ENCODE measurements at places on chromosomes 7 and 10. TPM values are rescaled to one million over a fixed set of nuclear protein-coding genes. Genes with fewer than 3 reads are reported as not detected.
A peak's percentile ranks its signal among the peaks of the same experiment; 100 is the strongest.

The CALU gene
- 1,706 TPM for polyA plus RNA-seq

The DNAJB9 gene
- 33.8 TPM for polyA plus RNA-seq

The VWDE gene
- 0.05 TPM for polyA plus RNA-seq

The TNKS2 gene
- 14.4 TPM for polyA plus RNA-seq

The SDK1 gene
- polyA plus RNA-seq: not detected

The PRSS37 gene
- not detected for polyA plus RNA-seq

The VAX1 gene
- not detected for polyA plus RNA-seq

- DNase-seq: peak; percentile 79
Observed at GRCh38 chr7:26365077-26365900, 73.6 kb downstream of the SNX10 start.

DNA sequence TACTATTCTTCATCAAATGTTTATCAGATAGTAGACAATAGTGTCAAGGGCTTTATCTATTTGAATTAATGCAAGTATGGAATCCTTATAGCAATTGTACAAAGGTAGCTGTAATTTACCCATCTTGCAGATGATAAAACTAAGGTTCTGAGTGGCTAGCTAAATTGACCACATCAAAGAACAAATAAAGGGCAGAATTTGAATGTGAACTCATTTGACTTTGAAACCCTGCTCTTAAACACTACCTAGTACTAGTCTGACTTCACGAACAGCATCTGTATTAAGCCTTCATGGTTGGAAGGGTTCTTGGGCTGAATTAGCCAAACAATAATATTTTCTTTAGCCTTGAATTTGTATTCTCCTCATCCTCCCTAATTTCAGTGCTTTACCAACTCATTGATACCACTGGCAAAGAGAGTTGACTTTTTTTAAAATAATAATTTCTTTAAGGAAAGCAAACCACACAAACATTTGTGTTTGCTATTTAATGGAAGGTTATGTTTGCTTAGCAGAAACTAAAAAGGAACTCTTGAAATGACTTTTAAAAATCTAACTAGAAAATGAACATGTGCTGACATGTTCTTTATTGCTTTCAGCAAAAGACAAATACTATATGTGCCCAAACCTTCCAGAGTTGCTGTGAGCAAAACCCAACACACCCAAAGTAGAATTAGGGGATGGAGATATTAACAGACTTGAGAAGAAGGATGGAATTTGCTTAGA lies 322.6 kb downstream of the RNLS start:
- DNase-seq: no peak

DNA sequence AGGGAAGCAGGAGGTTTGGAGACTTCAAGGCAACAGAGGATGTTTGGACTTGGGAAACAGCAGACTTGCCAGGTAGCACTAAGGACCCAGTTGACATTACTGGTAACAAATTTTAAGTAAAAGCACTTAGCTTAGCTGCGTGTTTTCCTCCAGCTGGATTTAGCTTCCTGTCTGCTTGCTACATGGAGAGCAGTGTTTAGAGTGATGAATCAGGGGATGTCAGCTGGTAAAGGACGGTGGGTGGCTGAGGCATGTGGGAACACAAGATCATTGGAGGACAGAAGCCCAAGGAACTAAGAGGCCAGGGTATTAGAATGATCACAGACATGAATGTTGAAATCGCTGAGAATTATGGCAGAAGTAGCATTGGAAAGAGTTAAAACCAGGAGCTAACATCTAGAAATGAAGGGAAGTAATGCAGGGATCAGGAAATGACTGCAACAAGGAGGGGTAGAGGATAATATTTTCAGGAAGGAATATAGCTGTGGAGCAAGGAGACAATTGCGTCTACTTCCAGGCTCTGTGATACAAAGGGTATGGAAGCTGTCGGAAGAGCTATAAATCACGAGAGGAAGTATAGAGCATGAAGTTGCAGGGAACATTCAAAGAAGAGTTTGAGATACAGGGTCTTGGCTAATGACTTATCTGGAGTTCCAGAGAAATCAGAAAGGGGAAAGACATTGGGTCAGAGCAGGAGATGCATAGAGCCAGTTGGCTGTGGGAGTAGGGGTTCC lies 34.4 kb downstream of the CALD1 start:
- DNase-seq: peak; percentile 60

DNA sequence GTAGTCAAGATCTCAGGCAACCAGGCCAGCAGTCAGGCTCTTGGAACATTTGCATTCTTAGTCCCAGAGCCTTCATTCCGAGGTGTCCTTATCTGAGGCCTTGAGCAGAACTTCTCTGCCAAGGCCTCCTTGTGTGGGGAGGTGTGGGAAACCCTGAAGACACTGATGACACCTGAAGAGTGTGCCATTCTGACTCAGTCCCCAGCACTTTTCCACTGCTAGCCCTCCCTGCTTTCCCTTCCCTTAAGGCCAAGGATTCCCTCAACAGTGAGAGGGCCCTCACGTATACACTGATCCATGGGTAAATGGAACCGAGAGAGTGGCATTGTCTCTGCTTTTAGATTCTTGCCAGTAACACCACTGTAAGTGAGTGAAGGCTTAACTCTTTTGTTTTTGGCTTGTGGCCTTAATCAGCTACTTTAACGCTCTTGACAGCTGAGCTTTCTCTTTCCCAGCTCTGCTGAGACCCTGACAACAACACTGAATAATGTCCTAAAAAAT lies 30.3 kb downstream of the TRDMT1 start:
- DNase-seq: no peak

- no peak for DNase-seq
Observed at GRCh38 chr7:145134377-145134776, 298.5 kb upstream of the TPK1 start.

DNA sequence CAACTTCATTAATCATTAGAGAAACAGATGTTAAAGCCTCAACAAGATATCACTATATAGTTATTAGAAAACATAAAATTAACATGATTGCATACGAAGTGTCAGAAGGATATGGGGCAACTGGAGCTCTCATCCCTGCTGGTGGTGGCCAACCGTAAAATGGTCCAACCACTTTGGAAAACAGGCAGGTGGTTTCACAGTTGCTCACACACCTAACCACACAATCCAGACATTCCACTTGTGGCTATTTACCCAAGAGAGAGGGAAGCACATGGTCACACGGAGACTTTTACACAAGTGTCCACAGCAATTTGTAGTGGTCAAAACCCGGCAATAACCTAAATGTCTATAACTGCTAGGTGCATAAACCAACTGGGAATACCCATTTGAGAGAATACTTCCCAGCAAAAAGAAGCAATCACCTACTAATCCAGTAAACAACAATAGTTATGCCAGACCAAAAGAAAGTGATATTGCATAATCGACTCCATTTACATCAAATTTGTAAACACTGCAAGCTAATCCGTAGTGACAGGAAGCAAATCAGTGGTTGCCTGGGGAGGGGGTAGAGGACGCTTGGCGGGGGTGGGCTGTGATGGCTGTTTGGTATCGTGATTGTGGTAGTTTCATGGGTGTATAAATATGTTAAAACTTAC lies 91.8 kb downstream of the LARP4B start:
- no peak for DNase-seq

- no peak for DNase-seq
Observed at GRCh38 chr7:127793582-127793981, 141.6 kb downstream of the SND1 start.

DNA sequence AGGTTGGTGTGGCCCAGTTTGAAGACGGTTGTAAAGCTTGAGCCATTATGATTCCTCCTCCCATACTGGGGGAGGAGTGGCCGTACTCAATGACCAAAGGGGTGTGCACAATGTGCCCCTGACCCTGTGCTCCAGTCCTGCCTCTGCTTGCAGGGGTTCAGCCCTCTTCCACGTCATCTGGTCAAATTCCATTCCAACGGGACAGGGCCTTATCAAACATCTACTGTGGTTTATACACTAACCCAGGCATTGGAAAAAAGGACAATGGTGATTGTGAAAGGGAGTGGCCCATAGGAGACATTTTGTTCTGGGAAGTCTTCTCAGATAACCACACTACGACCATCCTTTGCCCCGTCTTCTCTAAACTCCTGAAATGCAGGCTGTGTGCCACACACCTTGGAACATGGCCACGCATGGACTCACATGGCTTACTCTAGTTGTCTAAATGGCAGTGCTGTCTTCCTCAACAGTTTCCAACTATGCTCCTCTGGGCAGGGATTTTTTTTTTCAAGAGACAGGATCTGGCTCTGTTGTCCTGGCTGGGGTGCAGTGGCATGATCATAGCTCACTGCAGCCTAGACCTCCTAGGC lies 103.0 kb downstream of the JCAD start:
- no peak for DNase-seq

- no peak for DNase-seq
Observed at GRCh38 chr10:77832238-77832637, 94.3 kb downstream of the DLG5 start.

DNA sequence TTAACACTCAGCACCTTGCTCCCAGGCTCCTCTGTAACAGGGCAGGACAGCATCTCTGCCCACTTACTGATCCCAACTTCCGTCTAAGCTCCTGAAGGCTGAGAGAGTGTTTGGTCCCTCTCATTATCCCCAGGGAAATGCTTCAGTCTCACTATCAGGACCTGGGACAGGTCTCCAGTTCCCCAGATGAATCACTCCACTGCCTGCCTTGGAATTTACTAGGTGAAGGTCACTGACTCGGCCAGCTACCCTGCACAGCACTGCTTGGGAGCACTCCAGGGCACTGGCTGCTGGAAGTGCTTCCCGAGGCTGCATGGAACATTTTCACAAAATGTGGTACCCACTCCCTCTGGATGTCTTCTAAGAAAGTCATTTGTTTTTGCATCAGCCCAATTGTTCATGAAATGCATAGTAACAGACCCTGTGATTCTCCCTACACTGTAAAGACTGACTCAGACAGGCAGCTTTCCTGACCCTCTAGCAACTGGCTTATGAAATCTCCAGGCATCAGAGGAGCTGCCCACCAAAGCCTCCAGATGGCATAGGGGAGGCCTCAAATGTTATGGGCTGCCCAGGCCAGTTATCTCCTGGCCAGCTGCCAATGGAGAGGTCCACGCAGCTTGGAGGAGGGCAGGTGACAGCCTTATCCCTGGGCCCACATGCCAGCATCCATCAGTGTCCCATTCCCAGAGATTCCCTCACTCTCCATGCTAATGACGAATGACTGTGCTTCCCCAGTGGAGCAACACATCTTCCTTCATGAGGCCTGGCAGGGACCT lies 89.1 kb downstream of the GFRA1 start:
- DNase-seq: peak; percentile 62

DNA sequence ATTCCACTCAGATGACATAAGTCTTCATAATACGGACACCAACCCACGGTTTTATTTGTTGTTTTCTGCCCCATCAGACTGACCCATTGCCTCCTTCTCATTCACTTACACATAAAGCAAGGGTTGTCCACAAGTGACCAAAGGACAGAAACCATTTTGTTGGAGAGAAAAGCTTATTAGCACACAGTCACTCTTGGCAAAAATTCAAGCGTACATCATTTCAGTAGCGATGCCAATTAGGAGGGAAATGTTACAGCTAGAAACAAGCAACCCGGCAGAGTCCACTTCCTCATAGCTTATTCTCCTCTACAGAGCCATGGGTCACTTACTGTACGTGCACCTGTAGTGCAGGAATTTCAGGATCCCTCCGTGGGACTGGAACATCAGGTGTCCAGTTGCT lies 23.0 kb downstream of the ABLIM1 start:
- no peak for DNase-seq

DNA sequence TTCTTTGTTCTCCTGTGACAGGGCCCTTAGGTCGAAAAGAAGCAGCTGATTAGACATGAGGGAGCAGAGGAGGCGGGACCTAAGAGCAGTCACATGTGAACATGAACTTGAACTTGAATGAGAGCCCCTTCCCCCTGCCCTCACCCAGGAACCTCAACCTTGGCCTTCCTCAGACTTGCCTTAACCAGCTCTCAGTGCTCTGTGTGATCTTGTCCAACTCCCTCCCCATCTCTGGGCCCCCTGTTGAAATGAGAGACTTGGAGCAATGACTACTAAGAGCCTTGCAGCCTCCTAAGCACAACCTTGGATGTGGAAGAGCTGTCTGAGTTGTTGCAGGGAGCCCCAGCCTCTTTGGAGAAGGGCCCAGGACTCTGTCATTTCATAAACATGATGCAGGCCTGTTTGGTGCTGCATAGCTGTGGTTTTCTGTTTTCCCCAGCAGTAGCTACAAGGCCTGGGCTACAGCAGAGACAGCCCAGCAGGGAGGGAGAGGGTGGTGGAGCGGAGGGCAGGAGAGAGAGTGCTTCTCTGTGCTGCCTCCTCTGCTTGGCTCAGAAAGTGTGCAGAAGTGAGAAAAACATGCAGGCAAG lies 123.9 kb upstream of the ZMIZ1 start:
- peak; percentile 97 for DNase-seq

DNA sequence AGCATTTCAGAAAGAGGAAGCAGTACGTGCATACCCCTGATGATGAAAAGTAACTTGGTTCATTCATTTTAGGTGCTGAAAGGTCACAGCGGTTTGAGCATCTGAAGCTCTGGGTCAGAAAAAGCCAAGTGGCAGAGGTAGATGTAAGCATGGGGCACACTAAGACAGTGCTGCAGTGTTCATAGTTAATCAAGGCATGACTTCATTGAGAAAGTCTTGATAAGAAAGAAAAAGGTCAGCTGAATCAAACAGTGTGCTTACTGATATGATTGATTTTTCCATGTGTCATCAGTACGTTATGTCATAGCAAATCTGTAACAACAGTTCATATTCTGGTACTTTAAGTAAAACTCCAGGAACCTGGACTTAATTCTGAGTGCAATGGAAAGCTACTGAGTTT lies 107.7 kb upstream of the PCLO start:
- DNase-seq: no peak

DNA sequence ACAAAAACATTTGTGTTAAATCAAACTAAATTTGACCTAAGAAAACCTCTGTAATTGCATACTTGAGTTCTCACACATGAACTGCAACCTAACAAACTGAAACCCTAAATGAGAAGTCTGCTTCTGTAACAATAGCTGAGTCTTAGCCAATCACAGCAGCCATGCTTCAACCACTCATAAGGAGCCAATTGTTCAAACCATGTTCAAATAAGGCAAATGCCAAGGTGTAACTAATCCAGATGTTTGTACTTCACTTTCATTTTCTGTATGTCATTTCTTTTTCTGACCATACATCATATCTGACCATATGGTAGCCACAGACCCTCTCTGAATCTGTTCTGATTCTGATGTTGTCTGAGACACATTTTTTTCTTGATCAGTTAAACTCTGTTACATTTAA lies 47.5 kb upstream of the ANTXRL start:
- DNase-seq: no peak

DNA sequence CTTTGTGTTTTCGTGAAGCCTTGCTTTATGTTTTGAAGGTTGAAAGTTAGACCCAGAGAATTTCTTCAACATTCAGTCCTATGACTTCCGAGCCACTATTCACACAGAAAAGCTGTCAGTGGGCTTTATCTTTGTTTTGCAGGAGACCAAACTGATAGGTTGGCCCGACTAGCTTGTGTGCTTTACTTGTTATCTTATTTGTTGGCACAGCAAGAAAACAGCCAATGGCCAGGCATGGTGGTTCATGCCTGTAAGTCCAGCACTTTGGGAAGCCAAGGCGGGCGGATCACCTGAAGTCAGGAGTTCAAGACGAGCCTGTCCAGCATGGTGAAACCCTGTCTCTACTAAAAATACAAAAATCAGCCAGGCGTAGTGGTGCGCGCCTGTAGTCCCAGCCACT lies 16.0 kb upstream of the GDI2 start:
- no peak for DNase-seq

- DNase-seq: peak; percentile 21
Observed at GRCh38 chr7:95011995-95012394, 104.6 kb downstream of the PPP1R9A start.
